ENCODE measurements at places on chromosomes 2 and 18.
A peak's percentile ranks its signal among the peaks of the same experiment; 100 is the strongest.

DNA sequence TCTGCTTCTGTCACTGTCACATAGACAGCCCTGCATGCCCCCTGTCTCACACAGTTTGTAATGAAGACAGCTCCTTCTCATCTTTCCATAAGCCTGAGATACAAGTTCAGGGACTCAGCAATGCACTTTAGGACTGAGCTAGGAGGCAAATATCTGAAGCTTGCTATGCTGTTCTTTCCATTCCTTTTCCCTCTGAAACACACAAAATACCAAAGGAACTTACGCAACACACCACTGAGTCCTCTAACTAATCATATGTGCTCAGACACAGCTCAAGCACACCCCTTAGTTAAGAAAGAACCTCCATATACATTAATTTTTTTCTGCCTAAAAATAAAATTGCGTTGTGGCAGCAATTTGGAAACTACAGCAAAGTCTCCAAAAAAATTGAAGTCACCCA is 17.9 kb downstream of the SERPINB8 start:
- DNase-seq: no peak

GRCh38 chr2:233142355-233142897 is 82.3 kb downstream of the INPP5D start:
- DNase-seq: no peak

GRCh38 chr2:67137699-67138098 is 259.4 kb upstream of the ETAA1 start:
- no peak for DNase-seq

GRCh38 chr2:140863713-140864112 is 1267.1 kb downstream of the LRP1B start:
- no peak for DNase-seq

- no peak for DNase-seq
These were observed 83.8 kb upstream of the ACVR2A start for GRCh38 chr2:147760984-147761383.

DNA sequence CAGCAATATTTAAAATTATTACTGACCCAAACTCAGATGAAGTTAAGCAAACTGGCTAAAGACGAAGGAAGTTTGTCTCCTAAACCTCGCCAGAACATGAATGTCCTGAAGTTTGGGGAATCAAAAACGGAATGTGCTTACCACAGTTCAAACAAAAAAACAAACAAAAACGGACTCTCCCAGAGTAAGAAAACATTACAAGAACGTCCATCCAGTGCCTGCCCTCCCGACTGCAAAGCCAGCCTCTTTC is 1.1 kb downstream of the KANSL1L start:
- no peak for DNase-seq

GRCh38 chr2:159010340-159010739 is 41.9 kb downstream of the TANC1 start:
- DNase-seq: no peak

GRCh38 chr18:33466822-33467221 is 26.3 kb upstream of the CCDC178 start:
- no peak for DNase-seq

- DNase-seq: no peak
These were observed 228.4 kb upstream of the AGAP1 start for GRCh38 chr2:235265348-235265965.

DNA sequence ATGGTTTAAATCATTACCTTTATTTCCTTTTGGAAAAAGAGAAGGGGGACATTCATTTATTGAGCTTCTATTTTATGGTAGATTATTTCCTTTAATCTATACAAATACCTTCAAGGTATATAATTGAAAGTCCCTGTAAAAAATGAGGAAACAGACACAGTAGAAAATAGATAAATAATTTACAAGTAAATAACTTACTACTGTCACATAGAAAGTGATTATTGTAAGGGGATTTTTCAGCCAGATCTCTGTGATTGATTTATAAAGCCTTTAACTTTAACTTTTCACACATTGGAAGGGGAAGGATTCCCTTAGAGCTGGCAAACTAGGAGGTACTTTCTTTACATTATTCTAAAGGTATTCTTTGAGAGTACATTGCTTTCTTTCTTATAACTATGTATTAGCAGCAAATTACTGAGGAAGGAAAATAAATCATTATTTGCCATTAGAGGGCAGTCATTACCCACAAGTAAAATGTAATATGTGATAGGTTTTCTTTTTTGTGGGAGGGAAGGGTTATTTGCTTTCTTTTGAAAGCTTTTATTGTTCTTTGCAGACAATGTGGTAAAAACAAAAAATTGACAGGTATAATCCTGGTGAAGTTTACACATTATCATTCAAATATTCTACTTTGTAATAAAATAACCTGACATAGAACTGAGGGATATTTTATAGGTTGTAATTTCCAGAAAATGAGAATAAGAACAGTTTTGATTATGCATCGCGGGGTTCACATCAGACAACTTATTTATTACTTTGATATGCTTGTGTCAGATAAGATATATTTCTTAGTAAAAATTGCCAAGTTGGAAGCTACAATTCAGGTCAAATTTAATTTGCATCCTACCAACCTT is 24.8 kb upstream of the RPE start:
- no peak for DNase-seq

DNA sequence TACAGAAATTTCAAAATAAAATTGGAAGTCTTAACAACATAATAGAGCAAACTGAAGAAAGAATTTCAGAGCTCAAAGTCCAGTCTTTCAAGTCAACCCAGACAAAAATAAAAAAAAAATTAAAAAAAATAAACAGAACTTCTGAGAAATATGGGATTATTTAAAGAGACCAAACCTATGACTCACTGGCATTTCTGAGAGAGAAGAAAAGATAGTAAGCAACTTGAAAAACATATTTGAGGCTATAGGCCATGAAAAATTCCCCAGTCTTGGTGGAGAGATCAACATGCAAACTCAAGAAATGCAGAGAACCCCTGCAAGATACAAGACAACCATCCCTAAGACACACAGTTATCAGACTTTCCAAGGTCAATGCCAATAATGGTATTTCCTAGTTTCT is 167.4 kb downstream of the RNF144A start:
- DNase-seq: no peak

GRCh38 chr18:71293322-71293721 is 1004.5 kb downstream of the SOCS6 start:
- DNase-seq: no peak

- DNase-seq: no peak
These were observed 999.9 kb downstream of the TSN start for GRCh38 chr2:122755281-122755780.

- no peak for DNase-seq
These were observed 123.6 kb downstream of the EIPR1 start for GRCh38 chr2:3253913-3254441.

DNA sequence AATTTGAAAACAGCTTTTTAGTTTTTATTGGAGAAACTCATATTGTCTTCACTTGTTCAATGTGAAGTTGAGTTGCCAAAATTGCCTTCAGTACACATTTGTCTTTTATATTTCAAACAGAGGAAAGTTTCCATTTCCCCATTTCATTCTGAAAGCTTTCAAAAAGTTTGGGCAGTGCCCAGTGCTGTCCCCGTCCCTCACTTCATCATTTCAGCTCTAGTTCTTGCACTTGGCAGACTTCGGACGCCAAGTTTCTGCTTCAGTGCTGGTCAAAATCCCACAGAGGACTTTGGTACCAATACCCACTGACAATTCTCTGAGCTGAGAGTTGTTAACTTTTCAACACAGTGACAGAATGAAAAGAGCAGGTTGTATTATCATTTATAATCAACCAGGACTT is 43.4 kb upstream of the AQP4 start:
- no peak for DNase-seq

- peak; percentile 90 for DNase-seq
These were observed at the start of gene CAD for GRCh38 chr2:27217173-27218121. TSS of gene CAD (plus strand) at chr2:27217369. CDS start at chr2:27217552, 183 bp downstream.

GRCh38 chr2:233331536-233331935 is 22.8 kb upstream of the DGKD start:
- DNase-seq: no peak

DNA sequence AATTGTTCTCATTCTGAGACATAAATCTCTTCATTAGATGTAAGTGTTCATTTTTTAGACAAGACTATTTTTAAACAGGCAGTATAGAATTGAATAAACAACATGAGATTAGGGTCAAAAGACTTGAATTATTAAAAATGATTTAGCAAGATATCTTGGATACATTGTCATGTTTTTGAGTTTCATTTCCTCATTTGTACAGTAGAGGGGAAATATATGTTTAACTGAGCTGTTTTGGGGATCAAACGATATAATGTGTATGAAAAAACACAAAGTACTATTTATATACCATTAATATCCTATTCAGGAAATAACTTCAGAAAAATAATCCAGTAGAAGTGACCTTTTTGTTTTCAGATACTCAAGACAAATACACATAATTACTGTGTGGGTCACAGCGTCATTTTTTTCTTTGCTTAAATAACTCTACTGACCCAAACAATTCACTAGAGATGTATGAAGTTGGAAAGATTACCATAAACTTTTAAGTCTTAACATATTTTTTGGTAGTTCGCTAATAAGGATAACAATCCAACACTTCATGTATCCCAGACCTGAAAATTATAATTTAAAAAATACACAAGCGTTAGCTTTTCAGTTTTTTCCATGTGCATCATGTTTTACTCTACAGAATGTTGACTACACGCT is 896 bp upstream of the ASXL3 start:
- no peak for DNase-seq

DNA sequence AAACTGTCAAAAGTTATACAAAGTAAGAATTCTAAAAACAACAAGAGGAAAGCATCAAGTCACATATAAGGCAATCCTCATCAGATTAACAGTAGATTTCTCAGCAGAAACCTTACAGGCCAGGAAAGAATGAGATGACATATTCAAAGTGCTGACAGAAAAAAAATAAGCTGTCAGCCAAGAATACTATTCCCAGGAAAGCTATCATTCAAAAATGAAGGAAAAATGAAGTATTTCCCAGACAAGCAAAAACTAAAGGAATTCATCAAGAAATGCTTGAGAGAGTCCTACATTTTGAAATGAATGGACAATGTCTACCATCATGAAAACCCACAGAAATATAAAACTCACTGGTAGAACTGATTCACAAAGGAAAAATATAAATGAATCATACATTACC is 268.9 kb upstream of the OSR1 start:
- no peak for DNase-seq

GRCh38 chr2:8271461-8271860 is 410.4 kb upstream of the ID2 start:
- DNase-seq: no peak

- DNase-seq: no peak
These were observed 3.9 kb upstream of the KLHL29 start for GRCh38 chr2:23381084-23381483.

DNA sequence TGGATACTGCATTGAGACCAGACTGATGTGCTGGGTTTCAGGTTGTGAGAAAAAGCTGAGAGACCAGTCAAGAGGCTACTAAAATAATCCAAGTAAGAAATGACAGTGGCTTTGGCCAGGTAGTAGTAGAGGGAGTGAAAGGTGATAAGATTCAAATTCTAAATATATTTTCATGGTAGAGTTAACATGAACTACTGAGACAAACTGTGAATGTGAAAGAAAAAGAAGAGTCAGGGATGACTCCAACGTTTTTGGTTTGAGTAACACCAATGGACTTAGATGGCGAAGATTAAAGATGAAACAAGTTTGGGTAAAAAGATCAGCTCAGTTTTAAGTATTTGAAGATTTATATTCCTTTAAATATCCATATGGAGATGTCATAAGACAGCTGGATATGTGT is 209.4 kb downstream of the ZEB2 start:
- no peak for DNase-seq

DNA sequence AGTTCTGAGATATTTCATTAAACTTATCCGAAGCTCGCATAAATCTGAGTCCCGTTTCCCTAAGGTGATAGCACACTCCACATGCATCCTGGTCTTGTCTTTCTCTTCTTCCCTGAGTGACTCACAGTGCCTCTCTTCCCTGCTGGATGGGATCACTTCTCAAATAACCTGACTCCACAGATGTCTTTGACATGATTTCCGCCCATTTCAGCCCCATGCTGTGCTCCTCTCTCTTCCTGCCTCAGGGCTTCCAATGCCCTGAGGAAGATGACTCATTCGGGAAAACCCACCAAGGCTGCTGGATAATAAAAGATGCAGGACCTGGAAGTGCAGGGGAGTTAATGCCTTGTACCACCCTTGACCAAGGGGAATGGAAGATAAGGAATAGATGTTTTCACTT is 441.7 kb upstream of the SOX11 start:
- peak; percentile 89 for DNase-seq

GRCh38 chr2:200230716-200231115 is 75.8 kb upstream of the SPATS2L start:
- DNase-seq: no peak

DNA sequence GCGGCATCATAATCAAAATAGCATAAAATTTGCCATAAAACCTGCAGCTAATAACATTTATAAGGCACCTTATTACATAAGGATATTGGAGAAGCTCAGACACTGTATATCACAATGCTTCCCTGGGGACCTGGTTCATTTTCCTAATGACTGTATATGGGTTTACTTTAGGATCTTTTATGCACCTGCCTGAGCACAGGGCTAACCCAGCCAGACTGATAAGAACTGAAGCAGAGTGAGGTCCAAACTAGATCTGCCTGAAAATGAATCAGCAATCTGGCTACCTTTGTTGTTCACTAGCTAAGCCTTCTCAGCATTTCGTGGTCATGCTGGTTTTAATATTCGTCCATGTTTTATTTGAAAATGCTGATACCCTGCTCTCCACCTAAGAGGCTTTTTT is 1922.3 kb upstream of the CELF4 start:
- no peak for DNase-seq

DNA sequence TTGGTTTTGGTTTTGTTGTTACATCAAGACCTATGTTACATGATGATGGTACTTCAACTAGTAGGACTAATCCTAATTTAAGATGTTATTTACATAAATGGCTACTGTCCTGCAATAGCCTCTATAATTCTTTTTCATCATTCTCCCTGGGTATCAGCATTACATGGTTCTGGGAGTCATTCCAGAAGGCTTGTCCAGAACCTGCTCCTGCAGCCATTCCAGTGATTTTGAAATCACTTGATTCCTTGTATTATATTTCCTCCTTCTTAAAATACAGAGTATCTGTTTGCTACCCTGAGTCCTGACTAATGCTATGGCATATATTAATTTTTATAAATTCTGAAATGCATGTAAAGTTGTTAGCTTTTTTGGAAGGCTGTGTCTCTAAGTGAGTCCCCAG is 400.5 kb upstream of the MEIS1 start:
- DNase-seq: no peak

DNA sequence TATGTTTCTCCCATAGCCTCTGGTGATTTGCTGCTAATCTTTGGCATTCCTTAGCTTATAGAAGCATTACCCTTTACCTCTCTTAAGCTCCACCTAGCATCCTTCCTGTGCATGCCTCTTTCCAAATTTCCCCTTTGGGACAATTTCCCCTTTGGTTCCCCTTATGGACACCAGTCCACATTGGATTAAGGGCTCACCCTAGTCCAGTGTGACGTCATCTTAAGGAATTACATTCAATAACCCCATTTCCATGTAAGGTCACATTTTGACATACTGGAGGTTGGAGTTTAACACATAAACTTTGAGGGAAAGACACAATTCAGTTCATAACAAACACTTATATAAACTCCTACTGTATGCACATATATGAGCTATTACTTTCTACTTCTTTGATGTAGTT is 916.6 kb downstream of the SLC4A3 start:
- no peak for DNase-seq
